ENCODE measurements at places on chromosomes 6 and 20. TPM values are rescaled to one million over a fixed set of nuclear protein-coding genes. Genes with fewer than 3 reads are reported as not detected.

TPMT gene
- 9.8 TPM for total RNA-seq

HSP90AB1 gene
- total RNA-seq = 1,581 TPM

PLAGL1 gene
- total RNA-seq = 0.77 TPM

PGC gene
- total RNA-seq = not detected

PPIL1 gene
- total RNA-seq = 72.0 TPM

SYCP2L gene
- total RNA-seq = 9.7 TPM

TMEM244 gene
- not detected for total RNA-seq

NRN1 gene
- 46.1 TPM for total RNA-seq

DDO gene
- total RNA-seq = not detected

APOBEC2 gene
- not detected for total RNA-seq

FOXA2 gene
- not detected for total RNA-seq

LY6G6F gene
- not detected for total RNA-seq

SSR1 gene
- 152 TPM for total RNA-seq

MCCD1 gene
- not detected for total RNA-seq

GPR6 gene
- not detected for total RNA-seq

ABHD16B gene
- total RNA-seq = not detected

BANF2 gene
- total RNA-seq = not detected

RFX6 gene
- total RNA-seq = not detected

TRMT6 gene
- 41.6 TPM for total RNA-seq

MUC21 gene
- total RNA-seq = not detected

THEMIS gene
- total RNA-seq = not detected

RIPPLY2 gene
- 4.0 TPM for total RNA-seq

ANKRD66 gene
- total RNA-seq = not detected

PNLDC1 gene
- total RNA-seq = not detected

EFCAB8 gene
- total RNA-seq = 0.13 TPM

GJA10 gene
- not detected for total RNA-seq

All from A673 (cell line).